ENCODE measurements at places on chromosomes 12 and 14.
A peak's percentile ranks its signal among the peaks of the same experiment; 100 is the strongest.

- DNase-seq: no peak
These were observed 66.8 kb downstream of the SRGAP1 start for GRCh38 chr12:63911341-63911740.

DNA sequence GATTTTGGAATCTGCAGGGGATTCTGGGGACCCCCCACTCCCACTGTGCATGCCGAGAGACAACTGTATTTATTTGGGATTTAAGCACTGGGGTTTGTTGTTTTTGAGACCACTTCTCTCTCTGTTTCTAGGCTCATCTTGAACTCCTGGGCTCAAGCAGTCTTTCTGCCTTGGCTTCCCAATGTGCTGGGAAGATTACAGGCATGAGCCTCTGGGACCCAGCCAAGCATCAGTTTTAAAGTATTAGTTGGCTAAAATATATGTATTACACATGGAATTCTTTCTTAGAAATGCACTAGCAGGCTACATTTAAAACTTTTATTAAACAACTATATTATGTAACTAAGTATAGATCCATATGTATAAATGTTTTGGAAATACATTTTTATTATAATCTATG lies 78.3 kb downstream of the AEBP2 start:
- DNase-seq: no peak

DNA sequence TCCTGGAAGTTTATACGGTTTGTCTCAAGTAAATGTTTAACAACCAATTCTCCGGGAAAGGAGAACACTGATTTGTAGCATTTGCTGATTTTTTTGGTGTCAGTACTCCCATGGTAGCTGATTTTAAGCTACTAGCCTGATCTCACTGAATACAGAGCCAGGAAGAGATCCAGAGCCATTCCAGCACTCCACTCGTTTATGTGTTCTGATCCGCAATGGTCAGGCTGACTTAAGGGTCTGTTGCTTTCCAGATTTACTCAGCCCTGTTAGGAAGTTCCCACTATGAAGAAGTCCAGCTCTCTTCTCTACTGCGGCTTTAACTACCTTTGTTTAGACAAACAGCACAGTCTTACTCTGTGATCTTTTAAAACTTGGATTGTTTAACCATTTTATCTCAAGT lies 38.0 kb upstream of the NID2 start:
- DNase-seq: no peak

- DNase-seq: peak; percentile 56
These were observed 4.5 kb downstream of the NOP2 start for GRCh38 chr12:6563448-6564050.

DNA sequence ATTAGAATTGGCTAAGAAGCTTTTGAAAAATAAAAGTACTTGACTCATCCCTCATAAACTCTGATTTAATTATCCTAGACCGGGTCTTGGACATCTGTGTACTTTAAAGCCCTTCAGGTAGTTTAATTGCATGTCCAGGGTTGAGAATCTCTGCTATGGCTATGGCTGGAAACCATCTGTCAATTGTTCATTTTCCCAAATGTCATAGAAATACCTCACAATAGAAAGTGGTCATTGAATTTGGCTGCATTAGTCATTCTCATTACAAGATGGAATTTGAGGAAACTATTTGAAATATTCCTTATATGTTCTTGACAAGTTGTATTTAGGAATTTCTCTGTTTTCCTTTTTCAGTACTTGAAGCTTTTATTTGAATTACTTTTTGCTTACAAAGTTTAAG lies 111.3 kb downstream of the TSHR start:
- DNase-seq: no peak

DNA sequence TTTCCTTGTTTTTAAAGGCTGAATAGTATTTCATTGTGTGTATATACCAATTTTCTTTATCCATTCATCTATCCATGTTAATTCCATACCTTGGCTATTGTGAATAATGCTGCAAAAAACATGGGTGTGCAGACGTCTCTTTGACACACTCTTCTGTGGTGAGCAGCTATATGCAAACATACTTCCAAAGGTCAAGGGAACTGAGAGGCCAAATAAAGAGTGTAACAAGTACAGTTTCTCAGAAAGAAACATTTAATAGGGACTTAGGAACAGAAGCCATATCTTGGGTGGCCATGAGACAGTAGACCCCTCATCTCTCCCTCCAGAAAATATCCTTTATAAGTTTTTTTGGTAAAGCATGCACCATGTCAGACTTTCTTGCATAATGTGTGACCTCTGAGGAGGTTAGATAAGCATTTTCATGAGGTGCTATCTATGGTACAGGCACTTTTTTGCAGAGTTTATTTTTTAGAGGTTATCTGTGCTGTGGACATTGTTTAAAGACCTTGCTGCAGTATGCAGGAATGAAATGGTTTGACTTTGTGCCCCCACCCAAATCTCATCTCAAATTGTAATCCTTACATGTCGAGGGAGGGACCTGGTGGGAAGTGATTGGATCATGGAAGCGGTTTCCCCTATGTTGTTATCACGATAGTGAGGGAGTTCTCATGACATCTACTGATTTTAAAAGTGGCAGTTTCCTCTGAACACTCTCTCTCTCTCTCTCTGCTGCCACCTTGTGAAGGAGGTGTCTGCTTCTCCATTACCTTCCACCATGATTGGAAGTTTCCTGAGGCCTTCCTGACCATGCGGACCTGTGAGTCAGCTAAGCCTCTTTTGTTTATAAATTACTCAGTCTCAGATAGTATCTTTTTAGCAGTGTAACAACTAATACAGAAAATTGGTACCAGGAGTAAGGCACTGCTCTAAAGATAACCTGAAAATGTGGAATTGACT lies 1202.3 kb downstream of the GALC start:
- DNase-seq: no peak

GRCh38 chr14:74531006-74531405 lies 37.4 kb downstream of the ISCA2 start:
- no peak for DNase-seq

GRCh38 chr12:109707470-109707821 lies 6.2 kb upstream of the FAM222A start:
- DNase-seq: no peak

GRCh38 chr14:51554953-51555352 lies 96.8 kb upstream of the FRMD6 start:
- DNase-seq: no peak

GRCh38 chr12:50666023-50666422 lies 97.9 kb upstream of the ATF1 start:
- no peak for DNase-seq

DNA sequence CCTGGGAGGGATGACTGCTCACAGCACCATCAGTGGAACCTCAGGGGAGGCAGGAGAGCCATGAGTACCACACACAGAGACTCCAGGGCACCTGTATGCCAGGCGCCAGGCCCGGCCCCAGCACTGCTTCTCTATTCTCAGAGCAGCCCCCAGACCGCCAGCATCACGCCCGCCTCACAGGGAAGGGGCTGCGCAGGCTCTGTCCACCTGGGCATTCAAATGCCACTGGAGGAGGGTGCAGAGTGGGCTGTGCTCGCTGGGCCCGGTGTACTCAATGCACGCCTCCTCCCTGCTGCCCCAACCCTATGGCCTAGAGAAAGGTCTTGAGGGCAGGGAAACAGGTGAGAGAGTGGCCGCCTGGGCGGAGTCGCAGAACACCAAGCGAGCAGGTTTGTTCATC lies 43.6 kb downstream of the CCDC85C start:
- DNase-seq: no peak

- no peak for DNase-seq
These were observed 105.4 kb downstream of the FBXL14 start for GRCh38 chr12:1488908-1489381.

DNA sequence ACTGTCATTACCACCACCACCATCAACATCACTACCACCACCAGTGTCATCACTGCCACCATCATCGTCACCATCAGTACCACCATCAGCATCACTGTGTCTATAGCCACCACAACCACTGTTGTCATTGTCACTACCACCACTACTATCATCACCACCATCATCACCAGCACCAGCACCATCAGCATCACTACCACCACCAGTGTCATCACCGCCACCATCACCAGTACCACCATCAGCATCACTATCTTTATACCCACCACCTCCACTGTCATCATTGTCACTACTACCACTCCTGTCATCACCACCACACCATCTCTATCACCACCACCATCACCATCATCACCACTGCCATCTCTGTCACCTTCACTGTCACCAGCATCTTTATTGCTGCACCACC lies 60.6 kb downstream of the BEGAIN start:
- no peak for DNase-seq

DNA sequence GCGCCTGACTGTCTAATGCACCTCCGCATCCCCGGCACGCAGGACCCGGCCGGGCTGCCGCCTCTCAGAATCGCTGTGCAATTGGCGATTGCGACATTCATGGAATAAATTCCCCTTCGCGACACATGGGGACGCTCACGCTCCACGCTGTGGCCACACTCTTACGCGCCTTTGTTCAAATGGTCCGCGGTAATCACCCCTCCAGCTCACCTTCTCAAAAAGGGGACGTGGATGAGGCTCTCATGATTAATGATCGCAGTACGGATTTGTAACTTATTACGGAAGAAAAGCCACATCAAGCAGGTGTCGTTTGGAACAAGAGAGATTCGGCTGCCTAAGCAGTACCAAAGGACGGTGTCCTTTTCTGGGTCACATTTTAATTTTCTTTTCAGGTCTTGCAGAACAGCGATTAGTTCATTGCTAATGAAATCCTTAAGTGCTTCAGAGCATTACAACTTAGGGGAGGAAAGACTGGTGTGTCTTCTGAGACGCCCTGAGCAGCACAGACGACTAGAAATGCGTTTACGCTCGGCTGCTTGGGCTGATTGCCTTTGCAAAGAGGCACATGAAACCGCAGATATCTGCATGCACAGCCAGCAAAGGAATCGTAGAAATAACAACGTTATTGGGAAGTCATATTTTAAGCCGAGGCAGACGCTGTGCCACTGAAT lies 37.3 kb upstream of the ADGRD1 start:
- no peak for DNase-seq

- DNase-seq: no peak
These were observed 31.3 kb downstream of the PTPRB start for GRCh38 chr12:70605976-70606375.

GRCh38 chr12:27009881-27010301 lies 4.3 kb downstream of the TM7SF3 start:
- DNase-seq: no peak

GRCh38 chr12:94143951-94144350 lies 4.4 kb upstream of the PLXNC1 start:
- no peak for DNase-seq

DNA sequence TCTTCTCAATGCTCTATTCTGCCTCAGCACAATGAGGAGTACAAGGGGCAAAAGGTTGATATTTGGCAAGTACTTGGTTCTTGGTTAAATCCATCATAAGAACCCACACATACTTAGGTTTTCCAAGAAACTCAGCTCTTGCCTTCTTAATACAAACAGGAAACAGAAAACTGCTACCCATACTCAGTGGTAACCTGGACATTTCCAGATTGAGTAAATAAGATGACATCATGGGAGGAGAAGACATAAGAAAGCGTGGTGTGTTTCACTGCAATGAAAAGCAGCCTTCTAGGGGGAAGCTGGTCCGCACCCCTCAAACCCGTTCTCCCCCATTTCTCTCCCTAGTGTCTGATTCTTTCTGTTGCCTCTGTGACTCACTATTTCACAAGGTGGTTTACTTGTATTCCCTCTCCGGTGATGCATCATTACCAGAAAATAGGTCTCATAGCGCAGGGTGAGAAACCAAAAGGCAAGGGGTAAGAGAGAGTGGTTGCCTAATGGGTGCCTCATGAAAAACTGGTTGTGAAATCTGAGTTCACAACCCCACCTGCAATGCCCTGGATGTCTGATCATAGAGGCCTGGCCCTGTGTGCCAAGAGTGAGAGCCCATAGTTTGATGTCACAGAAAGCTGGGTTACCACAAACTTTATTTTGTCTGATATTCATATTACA lies 326.5 kb upstream of the TBX3 start:
- DNase-seq: no peak

- no peak for DNase-seq
These were observed 32.6 kb downstream of the PPP2R5E start for GRCh38 chr14:63510538-63510937.

- DNase-seq: no peak
These were observed 74.2 kb downstream of the KTN1 start for GRCh38 chr14:55654243-55654642.

- no peak for DNase-seq
These were observed 323.8 kb upstream of the DCN start for GRCh38 chr12:91506452-91506851.

DNA sequence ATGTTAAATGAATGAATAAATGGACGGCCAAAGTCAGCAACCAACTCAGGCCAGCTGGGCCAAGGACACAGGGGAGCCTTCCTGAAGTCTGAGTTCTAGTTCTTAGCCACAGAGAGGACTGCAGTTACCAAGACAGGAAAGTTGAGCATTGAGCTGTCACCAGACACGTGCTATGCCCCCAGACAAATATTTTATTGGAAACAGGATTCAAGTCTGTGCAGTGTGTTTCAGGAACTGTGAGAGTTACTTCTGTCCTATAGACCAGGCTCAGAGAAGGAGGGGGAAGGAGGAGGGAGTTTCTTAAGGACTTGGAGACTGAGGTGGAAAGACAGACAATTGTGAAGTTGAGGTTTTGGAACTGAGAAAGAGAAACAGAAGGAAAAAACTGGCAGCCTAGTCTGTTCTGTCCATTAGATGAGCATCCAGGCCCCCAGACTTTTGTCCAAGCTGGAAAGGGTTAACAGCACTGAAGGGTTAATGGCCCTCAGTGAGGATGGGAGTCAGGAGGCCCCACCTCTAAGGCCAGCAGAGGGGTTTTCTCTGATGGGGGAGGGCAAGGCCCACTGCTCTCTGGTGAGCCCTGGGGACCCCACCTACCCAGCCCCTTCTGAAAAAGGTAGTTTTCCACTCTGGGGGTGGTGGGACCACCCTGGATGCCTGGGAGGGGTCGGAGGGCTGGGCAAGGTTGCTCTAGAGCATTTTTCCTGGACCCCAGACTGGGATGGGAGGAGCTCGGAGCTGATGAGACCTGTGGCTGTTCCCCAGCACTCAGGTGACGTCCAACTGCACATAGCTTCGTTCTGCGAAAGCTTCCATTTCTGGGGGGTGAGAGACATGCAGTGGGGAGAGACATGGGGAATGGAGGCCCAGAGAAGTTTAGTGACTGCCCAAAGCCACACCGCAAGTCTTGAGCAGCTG lies 6.9 kb upstream of the CMKLR1 start:
- DNase-seq: no peak

GRCh38 chr14:88748288-88748687 lies 44.5 kb downstream of the EML5 start:
- no peak for DNase-seq

DNA sequence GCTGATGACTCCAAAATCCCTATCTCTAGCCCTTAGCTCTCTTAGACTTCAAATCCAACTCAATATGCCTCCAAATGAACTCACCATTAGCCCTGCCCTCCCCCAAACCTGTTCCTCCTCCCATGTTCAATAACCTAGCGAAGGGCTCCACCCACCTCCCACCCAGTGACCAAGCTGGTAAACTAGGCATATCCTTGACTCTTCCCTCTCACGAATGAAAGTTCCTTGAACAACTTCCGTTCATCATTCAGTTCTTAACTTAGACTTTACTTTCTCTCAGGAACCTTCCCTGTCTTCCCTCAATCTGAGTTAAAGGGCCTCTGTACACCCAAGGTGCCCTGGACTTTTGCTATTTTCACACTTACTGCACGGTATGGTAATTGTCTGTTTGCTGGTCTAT lies 1.9 kb upstream of the KLHDC1 start:
- no peak for DNase-seq
